ENCODE measurements at places on chromosomes 5 and 9.
A peak's percentile ranks its signal among the peaks of the same experiment; 100 is the strongest.

DNA sequence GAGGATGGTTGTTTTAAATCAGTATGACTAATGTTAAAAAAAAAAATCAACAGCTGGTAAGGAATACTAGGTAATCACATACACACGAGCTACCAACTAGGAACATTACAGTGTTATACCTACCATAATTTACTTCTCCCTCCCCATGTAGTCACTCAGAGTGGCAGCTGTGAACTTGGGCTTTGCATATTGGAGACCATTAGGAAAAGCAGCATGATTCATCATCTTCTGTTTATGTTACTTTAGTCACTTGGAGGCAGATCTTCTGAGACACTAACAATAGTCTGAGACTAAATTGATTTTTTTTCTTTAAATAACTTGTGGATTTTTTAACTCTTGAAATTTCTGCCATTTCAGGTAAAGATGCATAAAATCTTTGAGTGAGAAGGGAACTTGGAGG lies 141.5 kb upstream of the NR4A3 start:
- no peak for DNase-seq

GRCh38 chr9:34624475-34625185 lies 4.2 kb downstream of the ARID3C start:
- DNase-seq = no peak

GRCh38 chr5:178383301-178383918 lies 150.8 kb upstream of the PHYKPL start:
- DNase-seq = no peak

- DNase-seq = no peak
Observed at GRCh38 chr5:169173372-169173771, 127.6 kb downstream of the SLIT3 start.

DNA sequence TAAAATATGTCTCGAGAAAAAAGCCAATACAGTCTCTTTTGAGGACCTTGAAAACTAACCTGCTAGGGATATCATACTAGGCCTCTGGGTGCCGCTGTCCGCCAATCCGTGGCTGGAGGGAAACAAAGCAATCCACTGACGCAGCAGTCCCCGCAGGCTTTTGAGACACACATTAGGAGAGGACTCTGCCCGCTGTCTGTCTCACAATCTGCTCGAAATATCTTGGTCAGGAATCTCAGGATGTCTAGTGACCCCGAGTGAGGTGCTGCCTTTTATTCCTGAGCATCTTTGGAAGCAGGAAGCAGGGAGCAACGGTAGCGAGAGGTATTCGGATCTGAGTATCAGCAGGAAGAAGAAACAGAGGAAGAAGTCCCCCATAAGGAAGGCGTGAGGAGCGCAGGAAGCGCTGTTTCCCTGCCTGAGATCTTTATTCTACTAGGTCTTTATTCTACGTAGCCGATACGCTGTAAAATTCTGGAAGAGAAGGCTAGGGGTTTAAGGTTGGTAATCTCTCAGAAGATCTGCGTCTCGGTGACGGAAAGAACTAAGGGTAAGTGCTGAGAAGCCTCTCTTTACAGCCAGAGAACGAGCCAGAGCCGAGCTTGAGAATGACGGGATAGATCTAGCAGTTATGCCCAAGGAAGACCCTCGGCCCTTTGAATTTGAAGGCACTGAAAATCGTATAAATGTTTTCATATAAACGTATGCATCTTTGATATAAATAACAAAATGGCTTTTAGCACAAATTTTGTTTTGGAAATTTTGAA lies 4.0 kb upstream of the PCDHGA1 start:
- DNase-seq = no peak

GRCh38 chr5:93599399-93600120 lies 16.5 kb downstream of the NR2F1 start:
- peak; percentile 46 for DNase-seq

DNA sequence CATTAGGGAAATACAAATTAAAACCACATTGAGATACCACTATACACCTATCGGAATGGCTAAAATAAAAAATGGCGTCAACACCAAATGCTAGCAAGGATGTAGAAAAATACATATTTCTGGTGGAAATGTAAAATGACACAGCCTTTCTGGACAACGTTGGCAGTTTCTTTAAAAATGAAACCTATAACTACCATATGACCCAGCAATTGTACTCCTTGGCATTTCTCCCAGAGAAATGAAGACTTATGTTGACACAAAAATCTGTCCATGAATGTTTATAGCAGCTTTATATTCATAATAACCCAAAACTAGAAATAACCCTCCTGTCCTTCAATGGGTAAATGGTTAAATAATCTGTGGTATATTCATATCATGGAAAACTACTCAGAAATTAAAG lies 188.7 kb upstream of the RAD23B start:
- DNase-seq = no peak

DNA sequence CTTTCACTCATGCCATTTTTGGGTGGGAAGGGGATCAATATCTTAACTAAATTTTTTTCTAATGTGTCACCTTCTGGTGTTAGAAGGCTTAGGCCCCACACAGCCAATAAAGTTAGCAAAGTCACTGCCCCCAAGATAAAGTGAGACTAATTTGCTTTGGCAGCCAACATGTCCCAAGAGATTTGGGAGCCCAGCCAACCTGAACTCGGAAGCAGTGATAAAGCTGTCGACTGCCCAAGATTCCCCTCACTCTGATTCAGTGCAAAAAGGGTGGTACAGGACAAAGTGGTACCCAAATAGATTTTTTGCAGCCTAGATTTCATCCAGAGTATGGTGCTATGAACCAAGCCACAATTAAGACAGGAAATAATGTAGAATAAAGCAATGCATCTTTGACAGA lies 572.5 kb upstream of the ARRDC3 start:
- DNase-seq = no peak

DNA sequence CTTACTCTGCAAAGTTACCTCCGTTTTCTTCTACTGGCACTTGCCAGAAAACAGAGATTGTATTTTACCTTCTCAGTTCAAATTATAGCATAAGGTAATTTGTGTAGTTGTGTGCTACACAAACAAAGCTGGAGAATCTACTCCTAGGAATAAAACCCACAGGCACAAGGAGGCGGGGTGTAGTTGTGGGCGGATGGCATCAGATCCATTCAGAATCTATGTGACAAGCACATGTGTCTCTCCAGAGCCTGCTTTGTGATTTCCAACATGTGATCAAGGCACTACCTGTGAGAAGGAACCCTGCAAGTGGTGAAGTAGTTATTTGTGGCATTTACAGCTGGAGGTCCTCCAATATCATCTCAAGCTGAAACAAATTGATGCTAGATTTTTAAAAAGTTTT lies 39.0 kb downstream of the GAS1 start:
- no peak for DNase-seq

GRCh38 chr9:93960221-93960970 lies 5.2 kb upstream of the BARX1 start:
- DNase-seq = no peak

- DNase-seq = no peak
Observed at GRCh38 chr9:7676609-7677156, 122.9 kb downstream of the DMAC1 start.

DNA sequence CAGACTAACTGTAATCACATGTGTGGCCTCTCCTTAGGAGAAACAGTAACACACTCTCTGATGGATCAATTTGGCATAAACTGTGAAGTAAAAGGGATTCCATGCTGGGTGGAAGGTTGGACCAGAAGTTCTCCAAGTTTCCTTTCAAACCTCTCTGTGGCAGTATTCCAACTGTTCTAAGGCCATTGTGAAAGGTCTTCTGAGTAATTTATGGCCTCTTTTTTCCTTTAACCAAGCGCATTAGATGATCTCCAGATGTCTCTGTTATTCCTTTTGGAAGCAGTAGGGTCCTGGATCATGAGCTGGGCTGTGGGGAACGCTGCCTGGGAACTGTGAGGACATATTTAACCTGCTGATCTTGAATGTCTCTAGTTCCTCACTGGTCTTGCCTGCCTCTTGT lies 80.6 kb upstream of the IL6ST start:
- no peak for DNase-seq

Data from neural crest cell (in vitro differentiated cells).